ENCODE measurements at places on chromosomes 13 and 19.

DNA sequence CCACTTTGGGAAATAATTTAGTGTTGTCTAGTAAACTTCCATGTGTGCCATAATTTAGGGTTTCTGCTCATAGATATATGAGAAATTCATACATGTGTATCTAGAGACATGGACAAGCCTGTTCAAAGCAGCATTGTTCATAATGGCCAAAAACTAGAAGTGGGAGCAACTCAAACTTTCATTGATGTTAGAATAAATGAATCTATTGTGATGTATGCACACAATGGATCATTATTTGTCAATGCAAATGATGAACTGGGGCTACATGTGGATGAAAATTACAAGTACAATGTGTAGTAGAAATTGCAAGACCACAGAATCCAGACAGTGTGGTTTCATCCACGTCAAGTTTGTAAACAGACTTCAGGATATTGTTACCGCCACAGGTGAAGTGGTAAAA lies 284.7 kb downstream of the SLC7A1 start:
- no peak for DNase-seq

GRCh38 chr13:46035066-46035465 lies 17.5 kb downstream of the ZC3H13 start:
- no peak for DNase-seq

DNA sequence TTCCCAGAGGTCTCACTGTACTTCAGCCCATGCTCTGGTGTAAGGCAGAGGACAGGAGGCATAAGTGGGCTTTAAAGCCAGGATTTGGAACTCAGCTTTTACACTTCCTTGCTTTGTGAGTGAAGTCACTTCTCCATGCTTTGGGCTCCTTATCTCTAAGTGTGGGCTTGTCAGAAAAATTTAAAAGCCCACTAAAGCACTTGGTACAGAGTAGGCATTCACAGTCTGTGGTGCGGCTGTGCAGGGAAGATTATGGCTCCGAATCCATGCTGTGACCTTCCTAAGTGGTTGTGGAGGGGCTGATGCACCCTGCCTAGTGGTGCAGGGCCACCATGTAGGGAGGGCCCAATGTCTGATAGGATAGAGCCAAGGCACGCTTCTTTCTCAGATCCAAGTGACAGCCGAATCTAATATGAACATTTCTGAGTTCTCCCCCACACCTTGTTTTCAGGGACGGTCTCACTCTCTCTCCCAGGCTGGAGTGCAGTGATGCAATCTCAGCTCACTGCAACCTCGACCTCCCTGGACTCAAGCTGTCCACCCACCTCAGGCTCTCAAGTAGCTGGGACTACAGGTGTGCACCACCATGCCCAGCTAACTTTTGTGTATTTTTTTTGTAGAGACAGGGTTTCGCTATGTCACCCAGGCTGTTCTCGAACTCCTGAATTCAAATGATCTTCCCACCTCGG lies 6.9 kb downstream of the TIMM29 start:
- no peak for DNase-seq

GRCh38 chr13:35596321-35597030 lies 120.0 kb upstream of the MAB21L1 start:
- no peak for DNase-seq
